ENCODE measurements at places on chromosomes 2 and 18. TPM values are rescaled to one million over a fixed set of nuclear protein-coding genes. Genes with fewer than 3 reads are reported as not detected.

Gene TMBIM1
- total RNA-seq = 143 TPM

Gene AP1S3
- total RNA-seq = 32.8 TPM

Gene TEX44
- total RNA-seq = not detected

Gene LHCGR
- total RNA-seq = not detected

Gene LOXHD1
- total RNA-seq = not detected

Gene VPS4B
- 22.1 TPM for total RNA-seq

Gene ADAM23
- 8.4 TPM for total RNA-seq

Gene ZNF142
- total RNA-seq = 17.1 TPM

Gene GCKR
- 0.36 TPM for total RNA-seq

Gene TMEM198
- 1.3 TPM for total RNA-seq

Gene ABCB11
- not detected for total RNA-seq

Gene KCNG3
- total RNA-seq = 0.70 TPM

Gene FOXI3
- total RNA-seq = not detected

Gene MC2R
- total RNA-seq = not detected

Gene CACNB4
- total RNA-seq = 0.08 TPM

Gene IL36A
- total RNA-seq = not detected

Gene STON1
- total RNA-seq = 0.33 TPM

Gene EPB41L3
- 0.41 TPM for total RNA-seq

Gene GALNT13
- total RNA-seq = 8.5 TPM

Gene CPLX4
- not detected for total RNA-seq

Gene KIF5C
- 0.32 TPM for total RNA-seq

Gene SGO2
- 11.2 TPM for total RNA-seq

Gene NAT8
- total RNA-seq = not detected

Gene SLC30A3
- 2.1 TPM for total RNA-seq

Gene CAPN14
- 0.03 TPM for total RNA-seq

Gene GKN2
- 2.2 TPM for total RNA-seq

Gene ZEB2
- total RNA-seq = 7.8 TPM

Gene KCNIP3
- total RNA-seq = 2.0 TPM

Gene SCN3A
- total RNA-seq = not detected

Gene POMC
- total RNA-seq = not detected

Gene AQP12A
- not detected for total RNA-seq

Gene SLC9A2
- 2.8 TPM for total RNA-seq

Gene HRH4
- not detected for total RNA-seq

Gene ANO7
- 1.9 TPM for total RNA-seq

Gene TLX2
- 0.48 TPM for total RNA-seq

Gene TRPM8
- 0.15 TPM for total RNA-seq

Measured in A549 treated with Mapracorat at 1 μM for 4 hours (cell line).